ENCODE measurements at places on chromosomes 1 and 21.
A peak's percentile ranks its signal among the peaks of the same experiment; 100 is the strongest.

DNA sequence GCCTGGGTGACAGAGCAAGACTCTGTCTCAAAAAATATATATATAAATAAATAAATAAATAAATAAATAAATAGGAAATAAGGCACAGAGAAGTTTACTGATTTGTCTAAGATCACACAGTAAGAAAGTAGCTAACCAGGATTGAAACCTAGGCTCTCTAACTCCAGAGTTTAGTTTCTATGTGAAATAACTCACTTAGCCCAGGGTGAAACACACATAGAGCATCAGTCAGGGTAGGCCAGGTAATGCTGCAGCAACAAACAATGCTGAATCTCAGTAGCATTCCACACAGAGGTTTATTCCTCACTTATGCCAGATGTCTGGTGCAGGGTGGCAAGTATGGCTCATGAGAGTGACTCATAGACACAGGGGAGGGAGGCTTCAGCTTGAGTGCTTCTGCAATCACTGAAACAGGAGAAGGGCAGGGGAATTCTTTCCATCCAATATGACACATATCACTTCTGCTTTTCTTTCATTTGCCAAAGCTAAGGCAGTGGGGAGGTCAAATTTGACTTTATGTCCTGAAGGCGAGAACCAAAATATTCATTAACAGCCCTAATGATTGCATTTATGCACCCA, 37.1 kb upstream of the KANK4 start:
- peak; percentile 94 for DNase-seq

DNA sequence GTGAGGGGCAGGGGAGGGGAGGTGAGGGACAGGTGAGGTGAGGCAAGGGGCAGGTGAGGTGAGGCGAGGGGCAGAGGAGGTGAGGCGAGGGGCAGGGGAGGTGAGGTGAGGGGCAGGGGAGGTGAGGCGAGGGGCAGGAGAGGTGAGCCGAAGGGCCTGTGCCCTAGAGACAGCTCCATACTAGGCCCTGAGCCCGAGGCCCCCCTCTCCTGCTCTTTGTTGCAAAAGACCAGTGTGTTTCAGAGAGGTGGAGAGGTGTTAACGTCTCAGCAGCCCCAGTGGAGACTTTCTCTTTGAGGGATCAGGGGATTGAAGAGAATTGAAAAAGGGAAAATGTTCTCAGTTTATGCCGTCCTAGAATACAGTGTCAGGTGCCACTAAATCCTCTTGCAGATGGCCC, 44.2 kb downstream of the EPHB2 start:
- no peak for DNase-seq

DNA sequence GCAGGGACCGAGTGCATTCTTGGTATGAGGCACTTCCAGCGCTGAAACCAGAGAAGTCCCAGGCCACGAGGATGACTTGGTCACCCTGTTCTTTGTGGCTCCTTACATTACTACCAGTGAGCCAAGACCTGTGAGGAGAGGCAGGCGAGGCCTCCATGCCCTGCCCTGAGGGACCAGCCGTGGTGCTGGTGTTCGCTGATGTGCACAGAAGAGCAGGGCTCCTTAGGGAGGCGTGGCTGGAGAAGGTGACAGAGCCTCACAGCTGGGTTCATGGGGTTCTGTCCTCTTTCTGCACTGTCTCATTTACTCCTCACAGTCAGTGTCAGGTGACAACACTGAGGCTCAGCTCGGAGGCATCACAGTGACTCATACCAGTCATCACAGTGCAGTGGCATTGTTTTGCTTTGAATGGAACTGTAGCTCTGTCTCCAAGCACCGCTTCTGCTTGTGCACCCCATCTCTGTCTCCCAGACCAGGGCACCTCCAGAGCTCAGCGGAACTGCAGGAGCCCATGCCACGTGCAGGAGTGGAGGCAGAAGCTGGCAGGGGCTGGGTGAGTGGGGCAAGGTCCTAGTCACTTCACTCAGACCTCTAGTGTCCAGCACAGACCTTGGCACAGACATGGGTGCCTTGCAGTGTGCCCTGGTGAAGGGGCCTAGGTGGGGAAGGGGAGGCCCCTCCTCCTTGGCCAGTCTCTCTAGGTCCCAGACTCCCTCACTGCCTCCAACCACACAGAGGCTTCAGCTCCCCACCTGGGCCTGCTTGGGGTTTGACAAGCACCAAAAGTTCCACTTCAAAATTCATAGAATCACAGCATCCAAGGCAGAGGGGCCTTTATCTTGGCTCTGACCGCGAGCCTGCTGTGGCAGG, 310.9 kb downstream of the MATN1 start:
- peak; percentile 70 for DNase-seq

DNA sequence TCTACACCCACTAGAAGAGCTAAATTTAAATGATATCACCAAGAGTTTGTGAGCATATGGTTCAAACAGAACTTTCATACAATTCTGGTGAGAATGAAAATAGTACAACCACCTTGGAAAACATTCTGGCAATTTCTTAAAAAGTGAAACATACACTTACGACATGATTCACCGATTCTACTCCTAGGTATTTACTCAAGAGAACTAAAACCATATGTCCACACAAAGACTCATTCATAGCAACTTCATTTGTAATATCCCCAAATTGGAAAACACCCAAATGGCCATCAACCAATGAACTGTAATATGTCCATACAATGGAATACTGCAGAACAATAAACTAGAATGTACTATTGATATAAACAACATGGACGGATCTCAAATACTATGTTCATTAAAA, 51.2 kb upstream of the ADAM30 start:
- peak; percentile 72 for DNase-seq

- no peak for DNase-seq
Measured at GRCh38 chr1:54156201-54156600, 3.4 kb upstream of the CDCP2 start.
